CD4-positive, alpha-beta T cell treated with Interleukin-15 for 4 hours (primary cell): ENCODE measurements at places on chromosomes 12 and 14.

DNA sequence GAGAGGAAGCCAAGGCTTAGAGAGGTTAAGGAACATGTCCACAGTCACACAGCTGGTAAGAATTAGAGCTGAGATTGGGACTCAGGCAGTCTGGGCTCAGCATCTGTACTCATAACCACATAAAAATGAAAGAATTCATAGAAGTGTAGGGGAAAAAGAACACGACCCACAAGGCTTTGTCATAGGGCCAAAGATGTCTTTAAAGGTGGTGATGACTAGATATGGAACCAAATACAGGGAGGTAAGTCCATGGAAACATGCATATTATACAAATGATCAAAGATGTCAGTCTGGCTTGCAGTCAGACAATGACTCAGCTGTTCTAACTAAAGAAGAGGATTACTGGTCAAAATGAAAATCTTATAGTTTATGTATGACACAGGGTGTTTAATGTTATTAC lies 7.2 kb upstream of the SSPN start:
- DNase-seq: no peak

DNA sequence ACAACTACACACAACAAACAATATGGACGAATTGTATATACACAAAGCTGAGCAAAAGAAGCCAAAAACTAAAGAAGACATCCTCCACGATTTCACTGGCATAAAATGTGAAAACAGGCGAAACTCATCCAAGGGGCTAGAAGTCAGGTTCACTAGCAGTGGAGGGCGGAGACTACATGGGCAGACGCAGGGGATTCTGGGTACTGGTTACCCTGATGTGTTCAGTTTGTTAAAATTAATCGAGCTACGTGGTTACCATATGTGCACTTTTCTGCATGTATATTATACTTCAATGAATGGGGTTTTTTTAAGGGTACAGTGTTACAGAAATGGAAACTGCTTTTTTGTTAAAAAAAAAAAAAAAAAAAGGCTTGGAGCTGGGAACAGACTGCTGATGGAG lies 12.3 kb downstream of the KDM2B start:
- no peak for DNase-seq

GRCh38 chr12:23055004-23055403 lies 430.0 kb downstream of the ETNK1 start:
- no peak for DNase-seq

- DNase-seq: no peak
Measured at GRCh38 chr12:116171549-116171948, 105.9 kb downstream of the MED13L start.

DNA sequence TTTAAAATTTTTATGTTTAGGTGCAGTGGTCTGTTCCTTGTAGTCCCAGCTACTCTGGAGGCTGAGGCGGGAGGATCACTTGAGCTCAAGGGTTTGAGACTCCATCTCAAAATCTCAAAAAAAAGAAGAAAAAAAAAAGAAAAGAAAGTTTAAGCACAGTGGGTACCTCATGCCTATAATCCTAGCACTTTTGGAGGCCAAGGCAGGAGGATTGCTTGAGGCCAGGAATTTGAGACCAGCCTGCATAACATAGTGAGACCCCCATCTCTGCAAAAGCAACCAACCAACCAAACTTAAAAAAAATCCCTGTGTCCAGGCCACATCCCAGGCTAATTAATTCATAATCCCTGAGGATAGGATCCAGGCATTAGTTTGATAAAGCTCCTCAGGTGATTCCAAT lies 3.4 kb upstream of the SALL2 start:
- no peak for DNase-seq
